Dermis microvascular lymphatic vessel endothelial cell (primary cell): ENCODE measurements at places on chromosomes 1 and 21.
A peak's percentile ranks its signal among the peaks of the same experiment; 100 is the strongest.

- peak; percentile 49 for DNase-seq
Observed at GRCh38 chr1:225509770-225510169, 81.9 kb upstream of the LBR start.

- DNase-seq = no peak
Observed at GRCh38 chr1:168433238-168433637, 110.6 kb downstream of the XCL2 start.

DNA sequence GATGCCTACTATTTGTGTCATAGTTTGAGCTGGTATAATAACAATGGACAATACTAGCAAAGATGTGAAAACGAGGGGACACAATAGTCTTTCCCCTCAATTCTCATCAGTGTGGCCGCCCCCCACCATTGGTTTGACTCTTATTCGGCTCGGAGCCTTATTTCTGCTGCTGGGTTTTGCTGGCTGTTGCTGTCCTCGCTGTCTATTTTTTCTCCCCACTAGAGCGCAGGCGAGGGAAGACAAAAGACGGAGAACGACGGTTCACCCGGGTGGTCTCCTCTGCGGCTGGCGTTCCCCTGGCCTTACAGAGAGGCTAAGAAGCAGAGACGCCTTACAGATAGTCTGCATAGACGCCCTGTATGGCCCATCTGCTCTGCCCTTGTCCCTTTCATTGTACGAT lies 19.4 kb downstream of the CLIC6 start:
- DNase-seq = peak; percentile 7

DNA sequence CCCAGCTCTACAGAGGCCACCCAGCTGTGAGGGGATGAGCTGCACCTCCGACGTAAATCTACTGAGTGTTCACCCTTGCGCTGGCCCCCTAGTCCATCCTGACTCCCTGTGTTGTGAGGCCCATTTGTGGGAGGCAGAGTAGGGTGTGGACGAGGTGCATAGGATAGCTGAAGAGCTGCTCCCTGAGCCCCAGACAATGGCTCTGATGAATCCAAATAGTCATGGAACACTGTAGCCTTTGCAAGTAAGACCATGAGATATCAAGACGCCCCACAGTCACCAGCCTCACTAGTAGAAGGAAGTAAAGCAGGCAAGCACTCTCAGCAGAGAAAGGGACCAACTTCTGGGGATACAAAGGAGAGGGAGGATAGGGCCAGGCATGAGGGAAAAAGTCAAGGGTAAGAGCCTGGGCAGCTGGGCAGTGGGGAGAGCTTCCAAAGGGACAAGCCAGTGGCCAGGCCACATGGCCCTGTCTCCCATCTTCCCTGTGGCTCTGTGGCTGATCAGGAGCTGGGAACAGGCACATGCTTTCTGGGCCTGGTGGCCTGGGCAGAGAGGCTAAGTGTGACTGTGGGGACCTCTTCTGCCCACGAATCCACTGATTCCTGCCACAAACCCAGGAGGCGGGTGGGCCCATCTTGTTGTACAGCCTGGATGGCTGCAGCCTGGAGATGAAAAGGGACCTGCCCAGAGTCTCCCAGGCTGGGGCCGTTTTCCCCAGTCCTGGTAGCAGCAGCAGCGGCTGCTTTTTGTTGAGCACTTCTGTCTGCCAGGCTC lies 55.5 kb upstream of the EPS8L3 start:
- DNase-seq = no peak

- DNase-seq = no peak
Observed at GRCh38 chr1:56331892-56332567, 247.3 kb downstream of the PLPP3 start.

DNA sequence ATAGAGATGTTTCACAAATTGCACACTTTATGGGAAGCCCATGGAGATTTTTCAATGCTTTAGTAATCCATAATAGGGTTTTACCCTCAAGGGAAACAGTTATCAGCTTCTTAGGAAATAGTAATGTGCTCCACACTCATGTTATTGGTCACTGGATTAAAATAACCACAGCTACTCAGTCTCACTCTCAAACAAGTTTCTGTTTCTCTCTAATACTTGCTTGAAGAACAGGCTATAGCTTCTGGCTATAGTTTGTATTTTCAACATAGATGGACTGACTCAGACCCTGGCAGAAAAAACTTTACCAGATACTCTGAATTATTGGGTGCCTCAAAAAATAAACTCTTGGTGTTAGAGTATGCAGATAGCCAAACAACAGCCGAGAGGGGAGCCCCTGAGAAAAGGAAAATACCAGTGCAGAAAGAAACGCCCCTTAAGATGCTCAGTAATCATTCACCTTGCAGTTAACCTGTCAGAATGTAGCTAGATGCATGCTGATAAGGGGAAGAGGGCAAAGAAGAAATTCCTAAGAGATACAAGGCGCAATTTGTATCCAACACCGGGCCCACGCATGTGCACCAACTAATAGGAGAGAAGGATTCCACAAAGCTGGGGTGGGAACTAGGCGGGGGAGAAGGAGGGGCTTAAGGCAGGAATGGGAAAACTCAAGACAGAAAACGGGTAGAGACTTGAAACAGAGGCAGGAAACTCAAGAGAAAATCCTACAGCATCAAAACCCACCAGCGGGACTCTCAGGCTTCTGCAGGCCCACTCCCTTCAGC lies 30.4 kb upstream of the PDE4B start:
- no peak for DNase-seq

GRCh38 chr21:45004481-45005247 lies 64.8 kb downstream of the SLX9 start:
- DNase-seq = peak; percentile 63

DNA sequence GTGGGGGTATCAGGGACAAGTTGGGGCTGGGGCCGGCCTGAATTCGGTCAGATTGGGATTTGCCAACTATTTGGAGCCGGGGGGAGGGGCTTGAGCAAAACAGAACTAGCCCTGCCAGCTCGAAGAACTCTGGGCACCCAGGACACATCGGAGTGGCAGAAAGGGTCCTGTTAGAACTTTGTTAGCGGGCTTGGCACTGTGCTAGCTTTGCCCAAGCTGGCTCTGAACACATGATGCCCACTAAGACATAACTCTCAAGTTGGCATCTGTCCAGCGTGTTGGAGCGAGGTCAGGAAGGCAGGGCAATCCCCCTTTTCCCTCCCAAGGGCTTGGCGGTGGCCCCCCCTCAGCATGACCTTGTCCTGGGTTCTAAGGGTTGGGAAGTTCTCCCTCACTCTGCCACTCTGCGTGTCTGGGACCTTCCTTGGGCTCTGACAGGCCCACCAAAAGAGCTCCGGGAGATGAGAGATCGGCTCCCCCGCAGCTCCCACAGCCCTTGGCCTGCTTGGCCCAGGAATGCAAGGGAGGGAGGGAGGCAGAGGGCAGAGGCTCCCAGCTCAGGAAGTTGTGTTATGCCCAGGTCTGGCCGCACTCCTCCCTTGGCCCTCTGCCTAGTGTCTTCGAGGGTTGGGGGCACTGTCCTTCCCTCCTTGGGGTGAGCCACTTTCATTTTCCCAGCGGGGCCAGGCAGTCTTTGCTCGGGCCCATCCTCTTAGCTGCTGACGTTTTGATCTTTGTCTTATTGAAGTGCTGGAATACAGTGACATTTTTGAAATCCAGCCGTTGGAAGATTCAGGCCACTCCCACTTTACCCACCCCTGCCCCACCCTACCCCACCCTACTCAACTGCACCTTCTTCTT lies 1.2 kb downstream of the LMNA start:
- peak; percentile 64 for DNase-seq

GRCh38 chr1:15095496-15095875 lies 58.1 kb upstream of the TMEM51 start:
- DNase-seq = no peak

- no peak for DNase-seq
Observed at GRCh38 chr1:76562292-76562691, 305.0 kb upstream of the ST6GALNAC5 start.

DNA sequence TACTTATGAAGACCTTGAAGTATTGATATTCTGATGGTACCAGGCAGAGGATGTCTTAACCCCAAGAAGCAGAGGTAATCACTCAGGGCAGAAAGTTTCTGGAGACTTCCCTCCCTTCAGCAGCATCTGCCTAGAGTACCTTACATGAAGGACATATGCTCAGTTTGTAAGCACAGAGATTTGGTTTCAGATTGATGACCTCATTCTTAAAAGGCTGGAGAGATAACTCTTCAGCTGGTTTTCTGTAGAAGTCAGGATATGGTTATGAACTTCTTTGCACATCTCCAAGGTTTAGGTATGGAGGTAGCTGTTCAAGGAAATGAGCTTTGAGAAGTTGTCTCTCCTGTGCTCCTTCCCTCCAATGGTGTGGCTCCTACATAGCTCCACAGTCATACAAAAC lies 148.7 kb downstream of the HHIPL2 start:
- DNase-seq = no peak

DNA sequence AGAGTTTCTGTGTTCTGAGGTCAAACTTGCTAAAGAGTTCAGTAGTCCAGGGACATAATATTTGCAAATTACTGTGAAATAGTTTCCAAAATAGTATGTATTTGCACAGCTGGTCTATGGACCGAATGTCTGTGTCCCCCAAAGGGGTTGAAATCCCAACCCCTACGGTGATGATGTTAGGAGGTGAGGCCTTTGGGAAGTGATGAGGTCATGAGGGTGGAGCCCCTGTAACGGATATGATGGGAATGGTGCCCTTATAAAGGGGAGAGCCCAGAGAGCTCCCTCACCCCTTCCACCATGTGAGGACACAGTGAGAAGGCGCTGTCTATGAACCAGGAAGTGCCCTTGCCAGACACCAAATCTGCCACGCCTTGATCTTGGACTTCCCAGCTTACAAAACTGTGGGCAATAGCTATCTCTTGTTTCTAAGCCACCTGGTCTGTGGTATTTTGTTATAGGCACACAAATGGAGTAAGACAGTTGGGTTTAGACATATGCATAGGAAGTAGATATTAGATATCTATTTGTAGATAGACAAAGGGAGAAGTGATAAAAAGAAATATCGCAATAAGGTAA lies 21.7 kb downstream of the RNF187 start:
- no peak for DNase-seq

DNA sequence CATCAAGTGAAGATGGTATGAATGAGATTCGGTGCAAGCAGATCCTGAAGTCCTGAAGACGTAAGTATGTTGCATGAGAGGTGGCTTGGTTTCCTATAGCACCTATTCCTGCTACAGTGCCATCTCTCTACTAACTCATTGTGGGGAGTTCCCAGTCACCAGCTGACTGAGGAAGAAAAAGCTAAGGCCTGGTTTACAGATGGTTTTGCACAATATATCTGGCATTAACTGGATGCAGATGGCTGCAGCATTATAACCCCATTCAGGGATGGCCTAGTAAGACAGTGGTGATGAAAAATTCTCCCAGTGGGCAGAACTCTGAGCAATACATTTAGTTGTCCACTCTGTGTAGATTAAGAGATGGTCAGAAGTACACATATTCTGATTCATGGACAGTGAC lies 36.7 kb downstream of the RTCA start:
- no peak for DNase-seq

DNA sequence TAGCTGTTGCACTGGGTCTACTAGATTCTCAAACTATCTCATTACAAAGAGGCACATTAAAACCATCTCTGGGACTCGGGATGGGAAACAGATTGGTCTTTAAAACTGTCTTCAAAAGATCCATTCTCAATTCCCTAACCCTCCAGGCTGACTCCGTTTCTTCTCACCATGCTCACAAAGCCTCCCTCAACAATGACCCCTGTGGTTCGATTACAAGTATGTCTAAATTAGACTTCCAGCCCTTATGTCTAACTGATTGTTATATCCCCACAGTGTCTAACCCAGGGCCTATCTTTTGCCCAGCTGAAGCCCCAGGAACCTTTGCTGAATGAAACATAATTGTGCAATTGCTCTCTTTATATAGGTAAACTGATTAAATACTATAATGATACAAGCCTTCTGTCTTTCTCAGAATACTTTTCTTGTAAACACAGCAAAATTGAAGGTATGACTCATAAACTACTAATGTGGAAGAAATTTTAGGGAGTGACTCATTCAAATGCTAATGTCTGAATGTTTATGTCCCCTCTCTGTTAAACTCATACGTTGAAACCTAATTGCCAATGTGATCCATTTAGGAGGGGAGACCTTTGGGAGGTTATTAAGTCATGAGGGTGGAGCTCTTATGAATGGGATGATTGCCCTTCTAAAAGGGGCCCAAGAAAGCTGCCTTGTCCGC lies 65.6 kb upstream of the DAB1 start:
- no peak for DNase-seq

DNA sequence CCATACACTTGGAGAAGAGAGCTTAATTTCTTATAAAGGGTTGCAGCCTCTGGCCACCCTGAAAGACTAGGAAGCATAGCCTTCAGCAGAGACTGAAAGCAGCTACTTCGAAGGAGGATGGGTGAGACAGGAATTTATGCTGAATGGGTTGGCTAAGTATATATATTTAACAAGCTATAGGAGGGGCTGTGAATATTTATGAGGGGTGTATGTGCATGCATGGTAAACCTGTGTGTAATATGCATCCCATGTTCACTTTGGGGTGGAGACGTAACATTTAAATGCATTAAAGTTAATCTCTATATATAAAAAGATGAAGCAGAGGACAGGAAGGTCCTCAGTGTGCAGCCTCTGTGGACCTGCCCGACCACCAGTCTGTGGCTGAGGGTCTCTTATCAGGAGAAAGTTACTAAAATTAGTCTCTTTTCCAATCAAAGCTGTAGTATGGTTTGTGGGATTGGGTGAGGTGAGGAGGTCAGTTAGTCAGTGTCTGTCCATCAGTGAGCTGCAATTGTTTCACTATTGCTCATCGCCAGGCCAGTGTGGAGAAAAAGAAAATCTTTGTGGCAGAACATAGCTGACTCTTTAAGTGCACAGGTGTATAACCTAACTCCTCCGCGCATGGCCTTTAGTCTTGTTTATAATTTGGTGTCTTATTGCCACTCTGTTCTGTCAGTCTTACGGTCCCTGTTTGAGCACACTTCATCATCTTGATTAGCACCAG lies 35.4 kb upstream of the DSCAM start:
- no peak for DNase-seq

DNA sequence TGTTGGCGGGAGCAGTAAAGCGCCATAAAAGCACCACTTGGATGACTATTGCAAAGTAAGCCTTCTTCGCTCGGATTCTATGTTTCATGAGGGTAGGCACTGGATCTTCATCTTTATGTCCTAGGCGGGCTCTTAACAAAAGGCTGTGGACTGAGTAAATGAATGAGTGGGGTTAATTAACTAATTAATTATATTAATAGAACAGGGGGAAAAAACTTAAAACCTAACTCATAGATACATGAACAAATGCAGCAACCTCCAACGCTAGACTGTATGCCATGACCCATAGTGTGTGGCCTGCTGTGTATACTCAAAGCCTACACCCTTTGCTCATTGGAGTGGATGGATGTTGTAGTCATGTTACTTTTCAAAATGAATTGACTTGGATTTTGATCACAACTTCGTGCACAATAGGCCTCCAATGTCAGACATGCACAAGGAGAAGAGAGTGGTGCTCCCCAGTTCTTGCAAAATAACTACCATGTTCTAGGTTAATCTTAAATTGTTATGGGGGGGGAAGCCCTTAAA lies 417 bp upstream of the GFI1 start:
- DNase-seq = no peak

DNA sequence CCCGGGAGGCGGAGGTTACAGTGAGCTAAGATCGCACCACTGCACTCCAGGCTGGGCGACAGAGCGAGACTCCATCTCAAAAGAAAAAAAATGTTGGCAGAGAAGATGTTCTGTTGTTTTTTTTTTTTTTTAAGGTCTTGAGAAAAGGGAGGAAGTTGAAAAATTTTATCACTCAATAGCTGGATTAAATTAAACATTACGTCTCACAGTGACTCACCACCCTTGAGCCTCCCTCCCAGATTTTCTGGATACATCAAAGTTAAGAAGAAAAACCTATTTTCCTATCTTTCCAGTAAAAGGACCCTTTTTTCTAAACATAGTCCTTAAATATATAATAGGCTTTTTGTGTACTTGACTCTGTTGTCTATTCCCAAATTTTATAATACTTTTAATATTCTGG lies 35.5 kb downstream of the IFNAR1 start:
- peak; percentile 37 for DNase-seq
